ENCODE measurements at places on chromosomes 11 and 22. TPM values are rescaled to one million over a fixed set of nuclear protein-coding genes. Genes with fewer than 3 reads are reported as not detected.

NPAS4 gene
- not detected for total RNA-seq

CPT1B gene
- 1.6 TPM for total RNA-seq

- DNase-seq, result no peak
Observed at GRCh38 chr22:31323578-31324550, 22.3 kb downstream of the PATZ1 start.

IL18 gene
- total RNA-seq, result 62.9 TPM

DNA sequence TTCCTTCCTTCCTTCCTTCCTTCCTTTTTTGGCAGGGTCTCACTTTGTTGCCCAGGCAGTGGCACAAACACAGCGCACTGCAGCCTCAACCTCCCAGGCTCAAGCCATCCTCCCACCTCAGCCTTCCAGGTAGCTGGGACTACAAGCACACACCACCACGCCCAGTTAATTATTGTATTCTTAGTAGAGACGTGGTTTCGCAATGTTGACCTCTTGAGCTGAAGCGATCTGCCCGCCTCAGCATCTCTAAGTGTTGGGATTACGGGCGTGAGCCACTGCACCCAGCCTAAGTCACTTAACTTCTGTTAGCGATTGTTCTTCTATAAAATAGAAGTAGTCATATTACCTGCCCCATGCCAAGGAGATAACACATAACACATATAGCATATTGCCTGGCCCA, 2.8 kb upstream of the SYTL2 start:
- no peak for DNase-seq

- peak; percentile 41 for DNase-seq
Observed at GRCh38 chr11:75468534-75469340, 35.7 kb upstream of the KLHL35 start.

TMEM191B gene
- total RNA-seq, result not detected

DNA sequence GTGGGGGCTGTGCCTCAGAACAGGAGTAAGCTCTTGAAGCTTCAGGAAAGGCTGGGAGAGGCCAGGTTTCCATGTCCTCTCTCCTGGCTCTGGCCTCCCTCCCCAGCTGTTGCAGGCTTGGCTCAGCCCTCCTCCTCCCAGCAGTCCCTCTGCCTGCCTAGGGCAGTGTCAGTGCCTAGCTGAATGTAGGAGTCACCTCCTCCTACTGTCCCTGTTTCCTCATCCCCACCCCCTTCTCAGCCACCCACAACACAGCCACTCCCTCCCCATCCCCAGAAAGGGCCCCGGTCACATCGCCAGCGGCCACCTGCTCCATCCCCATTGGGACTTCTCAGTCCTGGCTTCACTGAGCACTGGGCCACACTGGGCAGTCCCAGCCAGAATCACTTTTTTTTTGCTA, 2.9 kb upstream of the FBLN1 start:
- DNase-seq, result no peak
